NCI-H460 (cell line): ENCODE measurements at places on chromosomes 7 and 10. TPM values are rescaled to one million over a fixed set of nuclear protein-coding genes. Genes with fewer than 3 reads are reported as not detected.

DNA sequence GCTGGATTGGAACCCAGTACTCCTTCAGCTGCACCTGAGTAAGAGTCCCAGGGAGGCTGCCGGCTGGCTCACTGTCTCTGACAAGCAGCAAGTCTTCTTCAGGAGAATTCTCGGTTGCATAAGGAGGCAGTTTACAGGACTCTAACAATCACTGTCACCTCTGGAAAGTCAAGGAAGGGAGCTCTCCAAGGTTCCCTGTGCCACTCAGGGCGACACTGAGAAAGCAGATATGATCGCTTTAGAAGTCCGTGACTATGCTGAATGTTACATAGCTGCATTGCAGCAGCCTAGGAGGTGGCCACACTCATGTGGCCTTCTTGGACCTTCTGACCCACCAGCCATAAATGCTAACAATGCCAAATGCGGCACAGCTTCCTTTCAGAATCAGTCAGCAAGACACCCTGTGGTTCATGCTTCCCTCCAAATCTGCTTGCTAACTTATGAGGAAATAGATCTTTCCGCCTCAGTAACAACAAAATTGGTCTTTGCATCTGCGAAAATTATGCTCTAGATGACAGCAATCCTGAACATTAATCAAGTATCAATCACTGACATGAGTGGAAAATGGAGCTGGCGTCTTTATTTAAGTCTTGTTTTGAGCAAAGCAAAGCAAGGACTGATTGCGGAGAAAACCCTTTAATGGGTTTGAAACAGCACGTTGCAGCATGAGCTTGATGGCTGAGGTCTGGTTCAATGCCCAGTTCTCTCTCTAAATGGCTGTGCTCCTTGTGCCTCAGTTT is 132.9 kb downstream of the ATXN7L1 start:
- DNase-seq: no peak

The CLRN3 gene
- total RNA-seq: not detected in 2 replicates

DNA sequence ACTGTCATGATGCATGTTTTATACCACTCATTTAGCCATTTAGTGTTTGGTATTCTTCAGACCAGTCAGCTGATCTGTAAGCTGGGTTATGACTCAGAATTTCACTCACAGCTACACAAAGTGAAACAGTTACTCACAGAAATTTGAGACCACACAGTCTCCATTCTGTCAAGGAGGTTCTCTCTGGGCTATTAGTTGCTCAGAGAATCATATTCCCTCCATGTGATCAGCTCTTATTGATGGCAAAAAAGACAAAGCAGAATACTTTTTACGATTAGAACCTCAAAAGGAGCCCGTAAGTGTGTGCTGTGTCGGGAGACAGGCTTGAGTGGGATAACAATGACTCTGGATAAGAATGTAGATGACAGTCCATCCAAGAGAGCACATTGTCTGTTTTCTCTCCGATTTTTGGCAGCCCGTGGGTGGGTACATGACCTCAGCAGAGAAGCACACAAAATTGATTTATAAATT is 277.6 kb upstream of the SORCS1 start:
- peak; percentile 6 for DNase-seq

The MYL7 gene
- total RNA-seq: not detected in 2 replicates

GRCh38 chr7:55185321-55185802 is 166.5 kb downstream of the EGFR start:
- DNase-seq: no peak

DNA sequence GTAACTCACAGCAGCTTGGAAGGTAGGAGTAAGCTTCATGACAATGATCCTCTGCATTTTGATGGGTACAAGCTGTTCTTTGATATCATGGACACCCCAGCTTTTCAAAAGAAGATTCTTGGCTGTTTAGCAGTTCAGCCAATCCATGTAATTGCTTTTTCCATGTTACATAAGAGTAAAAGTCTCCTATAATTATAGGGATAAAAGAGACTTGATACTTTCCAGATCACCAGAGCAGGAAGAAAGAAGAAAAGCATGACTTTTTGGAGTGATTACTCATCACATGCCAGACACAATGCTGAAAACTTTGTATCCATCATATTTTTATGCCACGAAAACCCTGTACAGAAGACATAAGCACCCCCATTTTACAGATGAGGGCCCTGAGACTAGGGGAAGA is 1049.7 kb downstream of the NRG3 start:
- DNase-seq: no peak

DNA sequence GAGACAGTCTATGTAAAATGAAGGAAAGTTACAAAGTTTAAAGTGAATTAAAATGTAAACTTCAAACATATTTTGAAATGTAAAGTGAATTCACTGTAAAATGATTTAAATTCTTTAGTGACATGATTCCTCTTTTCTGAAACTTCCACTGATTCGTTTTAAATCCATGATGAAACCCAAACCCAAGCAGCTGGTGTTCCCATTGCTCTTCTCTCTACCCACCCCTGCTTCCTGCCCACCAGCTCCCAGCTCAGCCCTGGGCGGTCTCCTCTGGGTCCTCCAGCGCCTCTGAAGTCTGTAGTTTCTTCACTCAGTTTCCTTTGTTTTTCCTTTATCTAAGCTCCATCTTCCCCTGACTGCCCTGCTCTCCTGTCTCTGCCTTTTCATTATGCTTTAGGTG is 175.9 kb downstream of the SNX10 start:
- no peak for DNase-seq

GRCh38 chr10:84521468-84521867 is 193.1 kb downstream of the CCSER2 start:
- DNase-seq: no peak

GRCh38 chr7:96870185-96870584 is 135.2 kb upstream of the DLX6 start:
- DNase-seq: no peak

The SPOCK2 gene
- total RNA-seq: 0.47 and 1.1 TPM in 2 replicates

DNA sequence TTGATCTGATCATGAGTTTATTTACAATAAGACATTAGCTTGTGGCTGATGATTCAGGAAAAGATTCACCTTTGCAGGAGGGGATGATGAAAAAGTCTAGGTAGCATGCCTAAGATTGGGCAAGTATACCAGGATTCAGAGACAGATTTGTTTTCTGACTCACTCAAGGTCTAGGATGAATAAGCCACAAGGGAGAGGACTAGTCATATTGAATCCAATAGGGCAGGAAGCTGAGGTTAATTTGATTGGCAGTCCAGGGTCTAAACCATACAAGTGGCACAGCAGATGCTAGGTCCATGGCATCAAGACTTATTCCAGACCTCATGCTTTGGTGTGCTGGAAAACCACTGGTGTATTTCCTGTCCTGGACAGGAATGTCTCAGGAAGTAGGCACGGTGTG is 1133.4 kb downstream of the XPNPEP1 start:
- DNase-seq: no peak

- peak; percentile 27 for DNase-seq
Measured at GRCh38 chr10:21363092-21363730, 162.3 kb downstream of the SKIDA1 start.

- no peak for DNase-seq
Measured at GRCh38 chr7:2710286-2710655, 22.3 kb downstream of the AMZ1 start.

DNA sequence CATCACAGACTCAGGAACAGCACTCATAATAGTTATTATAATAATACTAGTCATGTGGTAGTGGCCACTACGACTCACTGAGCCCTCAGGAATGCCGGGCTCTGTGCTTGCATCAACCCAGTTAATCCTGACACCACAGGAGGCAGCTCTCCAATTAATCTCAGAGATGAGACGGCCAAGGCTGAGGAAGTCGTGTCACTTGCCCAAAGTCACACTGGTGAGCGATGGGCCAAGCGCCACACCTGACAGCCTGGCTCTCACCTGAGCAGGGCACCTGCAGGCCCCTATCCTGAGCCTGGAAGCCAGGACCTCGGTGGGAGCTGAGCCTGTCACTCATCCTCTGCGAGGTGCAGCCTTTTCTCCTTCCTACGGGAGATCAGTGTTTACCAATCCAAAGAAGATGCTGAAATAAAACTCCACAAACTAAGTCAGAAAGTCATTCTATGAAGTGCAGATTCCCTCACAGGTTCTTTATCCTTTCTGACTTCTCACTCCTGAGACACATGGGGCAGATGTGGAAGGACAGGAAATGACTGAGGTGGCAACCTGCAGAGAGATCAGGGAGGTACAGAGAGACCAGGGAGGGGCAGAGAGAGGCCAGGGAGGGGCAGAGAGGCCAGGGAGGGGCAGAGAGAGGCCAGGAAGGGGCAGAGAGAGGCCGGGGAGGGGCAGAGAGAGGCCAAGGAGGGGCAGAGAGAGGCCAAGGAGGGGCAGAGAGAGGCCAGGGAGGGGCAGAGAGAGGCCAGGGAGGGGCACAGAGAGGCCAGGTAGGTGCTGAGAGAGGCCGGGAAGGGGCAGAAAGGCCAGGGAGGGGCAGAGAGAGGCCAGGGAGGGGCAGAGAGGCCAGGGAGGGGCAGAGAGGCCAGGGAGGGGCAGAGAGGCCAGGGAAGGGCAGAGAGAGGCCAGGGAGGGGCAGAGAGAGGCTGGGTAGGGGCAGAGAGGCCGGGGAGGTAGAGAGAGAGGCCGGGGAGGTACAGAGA is 38.5 kb downstream of the VIPR2 start:
- no peak for DNase-seq

- DNase-seq: no peak
Measured at GRCh38 chr7:1033546-1034145, 10.7 kb upstream of the GPR146 start.

DNA sequence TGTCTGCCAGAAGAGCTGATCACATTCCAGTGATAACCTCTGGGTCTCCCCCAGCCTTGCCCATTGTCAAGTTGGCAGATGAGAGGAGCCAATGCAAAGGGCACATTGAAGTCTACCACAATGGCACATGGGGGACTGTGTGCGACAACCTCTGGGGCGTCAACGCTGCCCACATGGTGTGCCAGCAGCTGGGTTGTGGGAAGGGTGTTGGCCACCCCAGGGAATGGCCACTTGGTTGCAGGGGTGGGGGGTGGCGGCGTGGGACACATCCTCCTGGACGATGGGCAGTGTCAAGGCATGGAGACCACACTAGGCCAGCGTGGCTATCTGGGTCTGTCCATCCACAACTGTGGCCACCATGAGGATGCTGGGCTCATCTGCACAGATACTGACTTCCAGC is 43.4 kb downstream of the CUZD1 start:
- DNase-seq: no peak

- DNase-seq: no peak
Measured at GRCh38 chr10:122164023-122164601, 107.0 kb upstream of the BTBD16 start.

DNA sequence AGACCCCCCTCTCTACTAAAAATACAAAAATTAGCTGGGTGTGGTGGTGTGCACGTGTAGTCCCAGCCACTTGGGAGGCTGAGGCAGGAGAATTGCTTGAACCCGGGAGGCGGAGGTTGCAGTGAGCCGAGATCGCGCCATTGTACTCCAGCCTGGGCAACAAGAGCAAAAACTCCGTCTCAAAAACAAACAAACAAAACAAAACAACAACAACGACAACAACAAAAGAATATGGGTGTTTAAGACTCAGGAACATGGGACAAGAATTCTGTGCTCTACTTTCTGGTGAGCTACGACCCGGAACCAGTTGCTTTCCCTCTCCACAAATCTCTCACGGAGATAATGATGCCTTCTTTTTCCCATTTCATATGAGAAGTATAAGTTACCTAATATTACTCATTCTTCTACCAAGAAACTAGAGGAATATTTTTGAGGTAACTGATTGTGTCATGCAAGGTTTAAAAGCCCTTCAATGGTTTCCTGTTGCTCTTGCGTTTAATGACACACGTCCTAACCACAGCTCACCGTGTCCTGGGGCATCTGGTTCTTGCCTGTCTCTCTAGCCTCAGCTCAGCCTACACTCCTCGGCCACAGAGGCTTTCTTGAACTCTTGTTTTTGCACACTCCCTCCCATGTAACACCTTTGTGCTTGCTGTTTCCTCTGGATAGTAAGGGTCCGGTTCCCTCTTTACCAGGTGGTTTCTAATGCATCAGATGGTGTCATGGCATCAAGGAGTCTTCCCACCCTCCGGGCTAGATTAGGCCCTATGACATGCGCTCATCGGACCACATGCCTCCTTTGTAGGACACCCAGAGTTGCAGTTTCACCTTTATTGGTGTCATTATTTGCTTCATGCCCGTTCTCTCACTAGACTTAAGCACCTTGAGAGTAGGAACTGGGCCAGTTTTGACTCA is 67.5 kb downstream of the PFKFB3 start:
- DNase-seq: no peak

GRCh38 chr7:3232228-3232627 is 68.8 kb upstream of the SDK1 start:
- DNase-seq: no peak

GRCh38 chr7:151736403-151736909 is 140.5 kb downstream of the PRKAG2 start:
- DNase-seq: peak; percentile 77

The AGAP5 gene
- total RNA-seq: 5.2 TPM in 2 replicates

GRCh38 chr7:120272701-120273475 is at the start of gene KCND2:
Gene KCND2 (plus strand): TSS chr7:120273175.
- DNase-seq: no peak

The SPDYE5 gene
- total RNA-seq: 0.10 TPM in 1 of 2 replicates, not detected in the other

- no peak for DNase-seq
Measured at GRCh38 chr7:116792813-116793212, 69.6 kb upstream of the CAPZA2 start.

- no peak for DNase-seq
Measured at GRCh38 chr10:107898392-107898791, 733.9 kb upstream of the SORCS1 start.

DNA sequence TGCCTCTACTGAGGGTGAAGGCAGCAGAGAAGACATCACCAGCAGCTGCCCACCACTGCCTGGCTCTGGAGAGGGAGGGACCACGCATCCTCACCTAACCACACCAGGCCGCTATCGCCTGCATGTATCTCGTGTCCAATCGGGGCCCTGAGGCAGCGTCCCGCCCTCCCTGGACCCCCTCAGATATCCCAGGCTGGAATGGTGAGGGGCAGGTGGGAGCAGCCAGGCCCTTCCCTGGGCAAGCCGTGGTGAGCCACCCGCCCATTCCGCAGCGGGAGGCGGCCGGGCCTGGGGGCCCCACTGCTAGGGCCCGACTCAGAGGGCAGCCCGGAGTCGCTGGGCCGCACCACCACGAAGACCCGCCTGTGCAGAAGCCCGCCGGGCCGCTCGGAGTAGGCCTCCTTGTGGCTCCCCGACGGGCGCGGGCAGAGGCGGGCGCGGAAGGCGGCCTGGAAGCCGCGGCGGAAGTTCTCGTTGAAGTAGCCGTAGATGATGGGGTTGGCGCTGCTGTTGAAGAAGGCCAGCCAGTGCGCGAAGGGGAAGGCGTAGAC is 21.6 kb upstream of the PPA1 start:
- DNase-seq: no peak

- DNase-seq: no peak
Measured at GRCh38 chr10:128217136-128217535, 90.9 kb upstream of the MKI67 start.

- DNase-seq: no peak
Measured at GRCh38 chr10:100810091-100810834, 64.9 kb downstream of the PAX2 start.

- no peak for DNase-seq
Measured at GRCh38 chr7:139441961-139442360, 41.5 kb downstream of the KLRG2 start.

- DNase-seq: no peak
Measured at GRCh38 chr7:138770904-138771303, 26.9 kb upstream of the TMEM213 start.

The LIPF gene
- not detected in 2 replicates for total RNA-seq

The WEE2 gene
- total RNA-seq: 0.27 TPM in 1 of 2 replicates, not detected in the other

The SLC18A2 gene
- 0.12 TPM in 1 of 2 replicates, not detected in the other for total RNA-seq

The TEX47 gene
- not detected in 2 replicates for total RNA-seq

The XRCC2 gene
- 9.4 and 12.3 TPM in 2 replicates for total RNA-seq

GRCh38 chr7:38368191-38368605 is 94.8 kb upstream of the TARP start:
- DNase-seq: peak; percentile 81
